ENCODE measurements at places on chromosomes 6 and 20.

GRCh38 chr20:47764154-47764733 lies 21.0 kb downstream of the SULF2 start:
- peaks cover 5% of the 10 kb centered on the region for H3K4me1 ChIP-seq
- H3K36me3 ChIP-seq: no peaks in the 10 kb centered on the region
- H3K27me3 ChIP-seq: no peaks in the 10 kb centered on the region
- no peak for DNase-seq

DNA sequence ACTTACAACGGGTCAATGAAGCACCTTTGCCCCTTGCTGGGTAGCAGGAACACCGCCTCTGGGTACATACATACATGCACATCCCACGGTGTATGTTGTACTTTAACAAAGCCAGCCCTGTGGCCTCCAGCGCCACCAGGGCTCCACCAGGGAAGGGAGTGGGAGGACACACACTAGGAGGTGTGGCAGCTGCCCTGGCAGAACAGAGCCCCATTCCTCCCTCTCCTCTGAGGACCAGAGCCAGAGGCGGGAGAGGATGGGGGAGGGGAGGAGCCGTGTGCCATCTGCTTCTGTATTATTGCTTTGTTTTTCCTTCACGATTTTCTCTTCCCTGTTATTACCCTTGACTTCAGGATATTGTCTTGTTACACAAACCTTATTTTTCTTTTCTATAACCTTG lies 105.8 kb upstream of the TRAF3IP2 start:
- H3K27ac ChIP-seq: no peak overlapping the region
- H3K4me3 ChIP-seq: no peak overlapping the region
- no peak for DNase-seq
- no peaks in the 10 kb centered on the region for H3K27me3 ChIP-seq

- H3K27ac ChIP-seq: no peak overlapping the region
- no peaks in the 10 kb centered on the region for H3K27me3 ChIP-seq
- DNase-seq: no peak
- no peaks in the 10 kb centered on the region for H3K4me1 ChIP-seq
These were observed 57.4 kb downstream of the MOCS1 start for GRCh38 chr6:39876826-39877225.

DNA sequence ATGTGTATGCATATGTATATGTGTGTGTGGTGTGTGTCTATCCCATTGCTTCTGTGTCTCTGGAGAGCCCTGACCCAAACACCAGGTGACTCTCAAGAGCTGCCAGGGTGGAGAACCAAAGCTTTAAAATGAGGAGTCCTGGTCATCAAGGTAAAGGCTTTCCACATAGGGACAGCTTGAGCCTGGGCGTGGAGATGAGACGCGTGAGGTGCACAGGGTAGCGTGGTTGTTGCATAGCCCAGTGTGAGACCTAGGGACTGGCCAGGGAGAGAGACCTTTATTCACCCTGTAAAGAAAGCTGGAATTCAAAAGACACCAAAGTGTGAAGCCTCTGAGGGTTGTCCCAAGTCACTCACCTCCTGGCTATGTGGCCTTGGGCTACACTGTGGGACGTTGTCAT lies 149.1 kb downstream of the SYCP2 start:
- no peak overlapping the region for H3K4me3 ChIP-seq
- no peak overlapping the region for H3K27ac ChIP-seq
- no peaks in the 10 kb centered on the region for H3K4me1 ChIP-seq
- H3K36me3 ChIP-seq: no peaks in the 10 kb centered on the region

- H3K27me3 ChIP-seq: no peaks in the 10 kb centered on the region
- DNase-seq: no peak
- peaks cover 4% of the 10 kb centered on the region for H3K4me1 ChIP-seq
These were observed 2.6 kb downstream of the TSPYL1 start for GRCh38 chr6:116277124-116277523.

- no peak for DNase-seq
- no peaks in the 10 kb centered on the region for H3K36me3 ChIP-seq
- H3K27ac ChIP-seq: no peak overlapping the region
- no peaks in the 10 kb centered on the region for H3K27me3 ChIP-seq
- peaks cover 3% of the 10 kb centered on the region for H3K4me1 ChIP-seq
These were observed 16.2 kb downstream of the L3MBTL3 start for GRCh38 chr6:130034378-130035146.

- no peak for DNase-seq
- H3K4me3 ChIP-seq: no peak overlapping the region
These were observed 98.3 kb downstream of the SASH1 start for GRCh38 chr6:148440877-148441453.

DNA sequence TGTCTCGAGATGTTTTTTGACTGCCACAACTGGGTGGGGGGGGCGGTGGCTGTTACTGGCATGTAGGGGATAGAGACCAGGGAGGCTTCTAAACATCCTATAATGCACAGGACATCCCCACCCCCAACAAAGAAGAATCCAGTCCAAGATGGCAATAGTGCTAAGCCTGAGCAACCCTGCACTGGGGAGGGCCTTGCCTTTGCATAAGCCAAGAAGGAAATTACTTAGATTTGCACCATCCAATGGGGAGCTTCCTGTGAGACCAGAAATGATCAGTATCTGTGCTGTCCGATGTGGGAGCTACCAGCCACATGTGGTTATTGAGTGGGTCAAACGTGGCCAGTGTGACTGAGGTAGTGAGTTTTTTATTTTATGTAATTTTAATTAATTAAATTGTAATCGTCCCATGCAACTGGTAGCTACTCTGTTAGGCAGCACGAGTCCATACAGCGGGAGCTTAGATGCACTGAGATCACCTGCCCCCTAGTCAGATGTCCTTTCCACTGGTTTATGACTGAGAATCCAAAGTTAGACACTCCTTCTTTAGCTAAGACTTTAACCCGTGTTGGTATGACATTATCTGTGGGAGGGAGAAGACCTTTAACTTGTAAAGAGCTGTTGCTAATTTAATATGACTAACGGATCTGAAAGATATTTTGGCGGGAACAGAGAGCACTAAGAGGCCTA lies 97.4 kb upstream of the NEDD9 start:
- no peaks in the 10 kb centered on the region for H3K4me1 ChIP-seq
- H3K36me3 ChIP-seq: no peaks in the 10 kb centered on the region
- H3K27ac ChIP-seq: no peak overlapping the region
- no peak for DNase-seq
- no peaks in the 10 kb centered on the region for H3K27me3 ChIP-seq

DNA sequence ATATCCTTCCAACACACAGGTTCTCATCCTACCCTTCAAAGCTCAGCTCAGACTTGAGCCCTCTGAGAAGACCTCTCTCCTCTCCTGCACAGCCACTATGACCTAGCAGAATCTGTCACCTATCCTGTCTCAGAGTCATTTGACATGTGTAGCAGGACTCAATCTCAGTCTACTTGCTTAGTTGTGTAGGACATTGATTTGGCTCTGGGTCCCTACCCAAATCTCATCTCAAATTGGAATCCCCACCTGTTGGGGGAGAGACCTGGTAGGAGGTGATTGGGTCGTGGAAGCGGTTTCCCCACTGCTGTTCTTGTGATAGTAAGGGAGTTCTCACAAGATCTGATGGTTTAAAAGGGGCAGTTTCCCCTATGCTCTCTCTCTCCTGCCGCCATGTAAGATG lies 297.9 kb downstream of the CD83 start:
- H3K4me1 ChIP-seq: peaks cover 2% of the 10 kb centered on the region
- H3K27ac ChIP-seq: no peak overlapping the region
- no peak for DNase-seq
- H3K27me3 ChIP-seq: no peaks in the 10 kb centered on the region

DNA sequence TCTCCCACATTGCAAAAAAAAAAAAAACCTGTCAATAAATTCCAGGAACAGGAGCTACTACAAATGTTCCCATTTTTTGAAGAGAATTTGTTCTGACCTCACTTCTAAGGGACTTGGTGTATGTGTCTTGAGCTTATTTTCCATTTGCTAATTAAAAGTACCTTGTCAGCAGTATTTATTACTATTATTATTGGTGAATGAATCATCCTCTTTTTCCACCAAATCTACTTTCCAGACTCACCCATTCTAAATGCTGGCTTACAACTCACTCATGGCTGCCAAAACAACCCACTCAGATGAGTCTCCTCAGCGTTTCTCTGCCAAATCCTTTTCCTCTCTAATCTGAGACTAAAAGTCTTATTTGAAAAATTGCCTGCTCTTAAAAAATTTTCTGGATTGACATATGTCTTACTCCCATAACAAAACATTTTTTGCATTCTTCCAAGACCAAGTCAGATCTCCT lies 33.2 kb upstream of the TASP1 start:
- H3K27me3 ChIP-seq: no peaks in the 10 kb centered on the region
- H3K4me1 ChIP-seq: no peaks in the 10 kb centered on the region
- H3K27ac ChIP-seq: no peak overlapping the region
- H3K36me3 ChIP-seq: no peaks in the 10 kb centered on the region

- no peaks in the 10 kb centered on the region for H3K27me3 ChIP-seq
- H3K36me3 ChIP-seq: no peaks in the 10 kb centered on the region
- no peak for DNase-seq
- H3K27ac ChIP-seq: no peak overlapping the region
These were observed 24.0 kb upstream of the ARMH2 start for GRCh38 chr6:24822696-24823095.

GRCh38 chr6:10138917-10139316 lies 276.0 kb downstream of the TFAP2A start:
- no peaks in the 10 kb centered on the region for H3K36me3 ChIP-seq
- no peak overlapping the region for H3K27ac ChIP-seq
- no peak for DNase-seq

- no peak for DNase-seq
- no peaks in the 10 kb centered on the region for H3K36me3 ChIP-seq
- no peak overlapping the region for H3K27ac ChIP-seq
- no peaks in the 10 kb centered on the region for H3K27me3 ChIP-seq
These were observed 404.1 kb upstream of the ID4 start for GRCh38 chr6:19432966-19433498.

Data from iPS DF 6.9 (cell line).